ENCODE measurements at places on chromosomes 12 and 14.

DNA sequence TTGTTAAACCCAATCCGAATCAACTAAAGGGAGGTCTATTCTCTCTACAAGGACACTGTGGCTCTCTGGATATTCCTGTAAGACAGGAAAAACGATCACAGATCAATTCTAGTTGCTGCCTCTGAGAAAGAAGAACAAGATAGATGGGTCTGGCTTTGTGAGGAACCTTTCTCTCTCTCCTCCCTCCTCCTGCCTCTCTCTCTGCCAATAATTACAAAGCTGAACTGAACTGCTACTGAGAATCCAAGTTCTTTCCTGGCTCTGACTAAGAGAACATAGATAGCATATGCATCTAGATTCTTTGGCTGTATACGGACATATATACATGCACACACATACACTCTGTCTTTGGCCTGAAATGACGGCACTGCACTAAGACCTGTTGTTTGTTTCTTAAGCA, 27.6 kb downstream of the ETV6 start:
- no peak for DNase-seq

GRCh38 chr14:60655119-60655897, 6.0 kb upstream of the SIX1 start:
- DNase-seq, result no peak

DNA sequence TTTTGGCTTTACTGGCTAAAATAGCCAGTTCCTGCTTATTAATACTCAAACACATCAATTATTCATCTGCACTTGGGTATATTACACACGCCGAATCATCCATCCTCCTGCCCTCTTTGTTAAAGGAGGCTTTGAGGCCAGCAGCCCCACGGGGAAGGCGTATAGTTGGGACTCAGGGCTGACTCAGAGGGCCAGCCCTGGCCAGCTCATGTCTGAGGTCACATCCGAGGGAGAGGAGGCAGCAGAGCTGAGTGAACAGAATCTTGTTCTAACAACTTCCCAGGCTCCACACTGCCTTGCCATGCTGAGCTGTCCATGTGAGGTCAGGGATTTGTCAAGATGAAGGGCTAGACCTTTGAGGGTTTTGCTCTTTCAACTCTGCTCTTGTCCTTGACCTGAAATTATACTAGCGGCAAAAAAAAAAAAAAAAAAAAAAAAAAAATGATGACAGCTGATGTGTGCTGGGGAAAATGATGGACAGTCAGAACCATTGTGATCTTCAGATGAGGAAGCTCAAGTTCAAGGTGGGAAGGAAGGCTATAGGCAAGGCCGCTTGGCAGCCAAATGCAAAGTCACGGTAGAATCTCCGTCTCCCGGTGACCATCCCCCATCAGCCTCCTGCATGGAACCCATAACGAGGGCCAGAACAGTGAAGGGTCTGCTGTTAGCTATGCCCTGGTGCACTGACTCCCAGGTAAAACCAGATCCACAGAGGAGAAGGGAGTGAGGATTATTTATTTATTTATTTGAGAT, 12.5 kb upstream of the MARK3 start:
- DNase-seq, result no peak

GRCh38 chr12:92337128-92337527, 191.5 kb upstream of the BTG1 start:
- no peak for DNase-seq

- DNase-seq, result no peak
Measured at GRCh38 chr12:2373307-2373706, 320.5 kb downstream of the CACNA1C start.

- no peak for DNase-seq
Measured at GRCh38 chr12:109222062-109222461, 87.0 kb downstream of the FOXN4 start.

- DNase-seq, result no peak
Measured at GRCh38 chr12:93056971-93057535, 128.0 kb upstream of the EEA1 start.

- no peak for DNase-seq
Measured at GRCh38 chr12:85280165-85280983, at the start of gene ALX1. Gene ALX1 (plus strand): TSS chr12:85280220. CDS start chr12:85280262, 42 bp downstream.

- DNase-seq, result no peak
Measured at GRCh38 chr12:69044887-69045286, 111.9 kb upstream of the CPM start.

DNA sequence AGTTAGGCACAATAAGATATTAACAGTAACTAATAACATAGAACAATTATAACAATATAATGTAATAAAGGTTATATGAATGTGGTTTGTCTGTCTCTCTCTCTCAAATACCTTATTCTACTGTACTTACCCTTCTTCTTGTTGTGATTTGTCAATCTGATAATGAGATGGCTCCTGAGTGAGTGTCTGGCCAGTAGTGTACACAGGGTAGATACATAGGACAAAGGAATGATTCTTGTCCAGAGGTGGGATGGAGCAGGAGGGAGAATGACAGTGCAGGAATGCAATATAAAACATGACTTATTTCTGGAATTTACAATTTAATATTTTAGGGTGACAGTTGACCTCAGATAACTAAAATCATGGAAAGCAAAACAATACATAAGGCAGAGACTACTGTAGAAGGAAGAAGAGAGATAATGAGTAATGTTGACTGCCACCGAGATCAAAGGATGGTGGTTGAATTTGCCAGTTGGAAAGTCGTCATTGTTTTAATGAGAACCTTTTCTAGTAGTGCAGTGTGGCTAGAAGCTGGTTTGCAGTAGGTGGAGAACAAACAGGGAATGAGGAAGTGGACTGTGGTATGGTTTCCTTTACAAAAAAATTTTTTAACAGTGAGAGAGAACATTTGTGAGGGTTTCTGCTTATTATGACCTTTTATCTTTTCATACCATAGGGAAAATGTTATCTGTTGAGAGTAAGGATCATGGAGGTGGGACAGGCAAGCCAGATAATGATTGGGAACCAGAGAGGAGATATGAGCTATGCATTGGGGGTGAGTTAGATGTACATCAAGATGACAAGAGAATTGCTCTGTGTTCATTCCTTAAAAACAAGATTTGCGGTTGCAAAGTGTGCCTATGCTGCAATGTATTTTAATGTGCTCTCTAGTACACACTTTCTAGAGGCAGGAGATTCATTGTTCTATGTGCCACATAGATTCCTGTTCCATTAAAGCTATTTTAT, 458.3 kb downstream of the BTG1 start:
- DNase-seq, result peak; percentile 27

GRCh38 chr14:105409364-105409763, 10.3 kb upstream of the MTA1 start:
- no peak for DNase-seq

DNA sequence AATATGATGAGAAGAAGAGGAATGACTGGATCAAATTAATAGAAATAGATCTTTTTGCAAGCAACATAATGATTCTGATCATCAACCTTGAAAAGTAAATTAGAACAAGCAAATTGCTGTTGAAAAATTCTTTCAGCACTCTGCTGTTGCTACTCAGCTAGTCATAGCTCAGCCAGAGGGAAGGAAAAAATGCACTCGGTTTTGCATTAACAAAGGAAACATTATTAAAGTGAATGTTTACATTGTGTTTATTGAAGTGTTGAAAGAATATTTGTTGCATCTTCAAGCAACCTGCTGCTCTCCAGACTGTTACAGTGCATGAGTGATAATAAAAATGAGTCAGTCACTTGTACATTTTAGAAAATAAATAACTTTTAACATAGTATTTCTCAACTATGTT, 26.5 kb downstream of the AP5M1 start:
- no peak for DNase-seq

- DNase-seq, result no peak
Measured at GRCh38 chr12:1663440-1664132, 27.3 kb upstream of the ADIPOR2 start.

DNA sequence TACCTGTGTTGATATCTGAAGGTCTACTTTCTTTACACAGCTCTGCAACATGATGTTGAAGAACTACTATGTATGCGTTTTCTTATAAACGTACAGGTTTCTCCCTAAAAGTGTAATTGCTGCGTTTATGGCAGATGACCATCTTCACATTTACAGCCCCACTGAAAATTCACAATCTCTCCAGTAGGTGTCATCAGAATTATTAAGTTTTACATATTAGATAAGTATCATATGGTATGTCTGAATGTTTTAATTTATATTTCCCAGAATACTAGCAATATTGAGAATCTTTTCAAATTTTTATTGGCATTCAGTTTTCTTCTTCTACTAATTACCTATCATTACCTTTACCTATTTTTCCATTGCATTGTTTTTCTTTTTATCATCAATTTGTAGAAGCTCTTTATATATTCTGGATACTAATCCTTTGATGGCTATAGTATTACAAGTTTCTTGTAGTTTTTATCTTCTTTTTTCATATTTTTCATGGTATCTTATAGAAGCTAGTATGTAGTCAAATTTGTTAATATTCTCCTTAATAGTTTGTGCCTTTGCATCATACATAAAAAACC, 123.5 kb downstream of the CAPZA3 start:
- peak; percentile 13 for DNase-seq

GRCh38 chr12:107903341-107904061, 129.0 kb downstream of the ASCL4 start:
- no peak for DNase-seq

- DNase-seq, result no peak
Measured at GRCh38 chr12:19799216-19799615, 359.9 kb downstream of the AEBP2 start.

DNA sequence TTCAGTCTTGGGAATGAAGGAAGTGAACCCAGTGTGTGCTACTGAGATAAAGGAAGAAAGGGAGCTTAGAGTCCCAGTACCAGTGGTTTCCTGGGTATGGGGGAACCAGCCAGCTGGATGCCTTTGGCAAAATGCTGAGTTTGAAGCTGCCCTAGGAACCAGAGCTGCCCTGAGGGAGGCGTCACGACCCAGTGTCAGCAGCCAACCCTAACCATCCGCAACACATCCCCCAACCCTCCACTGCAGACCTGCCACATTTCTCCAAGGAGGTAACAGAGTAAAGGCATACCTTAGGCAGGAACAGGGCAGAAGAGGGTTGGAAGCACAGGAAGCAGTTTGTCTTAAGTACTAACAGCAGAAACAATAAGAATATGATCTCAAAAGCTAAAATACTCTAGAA, 28.6 kb downstream of the PRDM4 start:
- DNase-seq, result no peak

DNA sequence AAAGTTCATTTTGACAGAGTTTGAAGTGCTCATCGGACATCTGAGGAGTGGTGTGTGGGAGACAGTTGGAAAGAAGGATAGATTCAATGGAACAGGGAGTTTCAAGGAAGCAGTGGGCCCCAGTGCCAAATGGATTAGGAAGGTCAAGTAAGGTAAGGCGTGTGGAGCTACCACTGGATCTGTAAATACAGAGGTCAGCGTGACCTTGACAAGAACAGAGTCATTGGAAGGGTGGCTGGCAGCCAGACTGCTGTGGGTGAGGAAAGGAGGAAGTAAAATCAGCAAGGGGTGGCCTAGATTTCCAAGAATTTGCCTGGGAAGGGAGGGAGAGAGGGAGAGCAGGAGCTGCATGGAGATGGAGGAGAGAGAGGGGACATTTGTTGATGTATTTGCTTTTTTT, 68.2 kb upstream of the IGF1 start:
- no peak for DNase-seq

- DNase-seq, result no peak
Measured at GRCh38 chr12:128276471-128276870, 9.5 kb downstream of the TMEM132C start.

DNA sequence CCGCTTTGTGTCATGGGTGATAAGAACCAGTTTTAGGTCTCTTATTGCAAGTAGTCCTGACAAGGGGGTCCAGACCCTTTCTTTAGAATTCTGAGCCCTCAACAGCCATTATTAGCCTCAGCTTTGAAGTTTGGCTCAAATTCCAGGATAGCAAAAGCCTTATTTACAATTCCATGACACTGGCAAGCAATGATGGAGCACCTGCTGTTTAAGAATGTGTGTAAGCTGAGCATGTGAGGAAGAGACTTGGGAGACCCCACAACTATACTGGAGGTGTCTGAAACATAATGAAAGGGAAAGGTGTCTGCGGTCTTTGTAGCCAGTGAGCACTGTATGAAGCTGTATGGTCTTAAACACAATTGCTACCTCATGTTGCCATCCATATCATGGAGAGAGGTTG, 119.8 kb downstream of the TBX5 start:
- no peak for DNase-seq

DNA sequence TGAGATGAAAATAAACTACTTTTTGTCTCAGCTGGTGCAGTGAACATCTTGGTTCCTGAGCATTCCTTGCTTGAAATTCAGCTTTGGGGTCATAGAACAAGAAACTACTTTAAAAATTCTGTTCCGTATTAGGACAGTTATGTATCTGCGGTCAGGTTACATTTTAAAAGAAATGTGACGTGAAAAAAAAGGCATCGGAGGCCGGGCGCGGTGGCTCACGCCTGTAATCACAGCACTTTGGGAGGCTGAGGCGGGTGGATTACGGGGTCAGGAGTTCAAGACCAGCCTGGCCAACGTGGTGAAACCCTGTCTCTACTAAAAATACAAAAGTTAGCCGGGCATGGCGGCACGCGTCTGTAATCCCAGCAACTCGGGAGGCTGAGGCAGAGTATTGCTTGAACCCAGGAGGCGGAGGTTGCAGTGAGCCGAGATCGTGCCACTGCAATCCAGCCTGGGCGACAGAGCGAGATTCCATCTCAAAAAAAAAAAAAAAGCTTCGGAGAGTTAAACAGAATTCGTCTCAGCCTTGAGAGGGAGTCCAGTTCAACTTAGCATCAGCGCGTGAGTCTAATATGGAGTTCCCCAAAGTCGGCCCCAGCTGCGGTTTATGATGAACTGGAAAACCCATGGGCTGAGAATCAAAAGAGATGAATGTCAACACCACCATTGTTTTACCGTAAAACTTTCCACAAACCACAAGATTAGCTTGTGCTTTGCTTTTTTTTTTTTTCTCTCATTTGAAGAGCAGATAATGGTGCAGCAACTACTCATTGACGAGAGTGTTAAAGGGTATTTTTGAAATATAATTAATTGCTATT, 2.1 kb upstream of the SLC2A13 start:
- DNase-seq, result peak; percentile 43

DNA sequence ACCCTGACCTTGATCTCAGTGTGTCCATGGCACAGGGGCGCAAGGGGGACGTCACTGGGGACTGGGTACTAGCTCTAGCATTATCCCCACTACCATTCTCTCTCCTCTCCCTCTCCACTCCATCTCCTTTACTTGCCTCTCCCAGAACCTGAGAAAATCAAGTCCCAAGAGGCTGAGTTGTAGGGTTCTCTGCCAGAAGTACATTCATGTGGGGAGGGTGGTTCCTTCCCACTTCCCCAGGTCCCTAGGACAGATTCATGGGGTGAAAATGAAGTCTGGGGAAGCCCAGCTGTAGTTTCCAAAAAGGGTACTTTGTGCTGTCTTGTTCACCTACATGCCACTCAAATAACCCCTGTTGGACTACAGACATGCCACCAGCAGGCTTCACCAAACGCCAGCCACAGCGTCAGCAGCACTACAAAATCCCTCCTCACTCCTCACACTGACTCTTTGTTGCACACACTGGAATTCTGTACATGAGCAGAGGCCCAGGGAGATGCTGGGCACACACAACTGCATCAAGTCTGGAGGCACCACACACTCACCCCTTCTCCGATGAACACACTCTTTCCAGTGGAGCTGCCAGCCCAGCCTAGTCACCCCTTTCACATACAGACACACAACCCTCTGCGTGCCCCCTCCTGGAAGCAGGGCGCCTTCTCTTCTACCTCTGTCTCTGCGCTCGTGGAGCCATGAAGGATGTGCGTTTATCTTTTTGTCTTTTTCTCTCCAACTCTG, 6.9 kb downstream of the RARG start:
- no peak for DNase-seq

GRCh38 chr14:104887623-104888488, 22.8 kb downstream of the CEP170B start:
- DNase-seq, result no peak

Measured in CD8-positive, alpha-beta T cell (primary cell).